Activated CD4-positive, alpha-beta T cell treated with anti-CD3 and anti-CD28 coated beads, Interleukin-2, amount 50 U/mL, for 1 hour (primary cell): ENCODE measurements at places on chromosomes 12 and 14.

DNA sequence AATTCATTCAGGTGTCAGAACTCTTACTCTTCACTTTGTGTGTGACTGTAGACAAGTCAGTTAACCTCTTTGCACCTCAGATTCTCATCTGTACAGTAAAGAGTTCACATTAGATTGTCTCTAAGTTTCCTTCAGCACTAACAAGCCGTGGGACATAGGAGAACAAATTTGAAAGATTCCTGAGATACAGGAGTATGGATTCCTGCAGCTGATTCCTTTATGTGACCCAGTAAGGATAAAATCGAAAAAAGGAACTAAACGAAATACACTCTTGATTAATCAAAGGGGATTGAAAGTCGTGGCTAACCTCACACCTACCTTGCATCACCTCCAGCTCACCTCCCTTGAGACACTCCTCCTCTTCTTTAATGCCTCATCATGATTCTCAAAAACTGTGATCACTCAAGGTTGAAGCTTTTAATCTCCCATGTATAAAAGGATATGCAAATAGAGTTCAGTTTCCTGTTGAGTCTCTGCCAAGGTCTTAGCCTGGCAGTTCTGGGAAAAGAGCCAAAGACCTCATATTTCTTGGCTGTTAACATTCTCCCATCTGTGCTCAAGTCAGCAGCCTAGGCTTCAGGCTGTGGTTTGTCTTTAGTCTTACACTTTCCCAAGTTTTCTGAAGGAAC is 156.6 kb downstream of the DAD1 start:
- DNase-seq = no peak

- DNase-seq = no peak
These were observed 50.7 kb downstream of the CRADD start for GRCh38 chr12:93727911-93728310.

GRCh38 chr12:3535431-3535841 is 44.4 kb downstream of the PRMT8 start:
- no peak for DNase-seq

- no peak for DNase-seq
These were observed 44.2 kb downstream of the SOCS2 start for GRCh38 chr12:93616584-93617101.

- no peak for DNase-seq
These were observed 5.9 kb downstream of the ADGRD1 start for GRCh38 chr12:130959632-130960031.

- no peak for DNase-seq
These were observed 358.7 kb downstream of the RAD51B start for GRCh38 chr14:68178282-68178681.

GRCh38 chr14:54600717-54601109 is 33.8 kb downstream of the SAMD4A start:
- DNase-seq = no peak

- DNase-seq = no peak
These were observed at the start of gene COL2A1 for GRCh38 chr12:48004053-48004941. Gene COL2A1 (minus strand): TSS chr12:48004476. CDS start chr12:48004321, 155 bp downstream.

DNA sequence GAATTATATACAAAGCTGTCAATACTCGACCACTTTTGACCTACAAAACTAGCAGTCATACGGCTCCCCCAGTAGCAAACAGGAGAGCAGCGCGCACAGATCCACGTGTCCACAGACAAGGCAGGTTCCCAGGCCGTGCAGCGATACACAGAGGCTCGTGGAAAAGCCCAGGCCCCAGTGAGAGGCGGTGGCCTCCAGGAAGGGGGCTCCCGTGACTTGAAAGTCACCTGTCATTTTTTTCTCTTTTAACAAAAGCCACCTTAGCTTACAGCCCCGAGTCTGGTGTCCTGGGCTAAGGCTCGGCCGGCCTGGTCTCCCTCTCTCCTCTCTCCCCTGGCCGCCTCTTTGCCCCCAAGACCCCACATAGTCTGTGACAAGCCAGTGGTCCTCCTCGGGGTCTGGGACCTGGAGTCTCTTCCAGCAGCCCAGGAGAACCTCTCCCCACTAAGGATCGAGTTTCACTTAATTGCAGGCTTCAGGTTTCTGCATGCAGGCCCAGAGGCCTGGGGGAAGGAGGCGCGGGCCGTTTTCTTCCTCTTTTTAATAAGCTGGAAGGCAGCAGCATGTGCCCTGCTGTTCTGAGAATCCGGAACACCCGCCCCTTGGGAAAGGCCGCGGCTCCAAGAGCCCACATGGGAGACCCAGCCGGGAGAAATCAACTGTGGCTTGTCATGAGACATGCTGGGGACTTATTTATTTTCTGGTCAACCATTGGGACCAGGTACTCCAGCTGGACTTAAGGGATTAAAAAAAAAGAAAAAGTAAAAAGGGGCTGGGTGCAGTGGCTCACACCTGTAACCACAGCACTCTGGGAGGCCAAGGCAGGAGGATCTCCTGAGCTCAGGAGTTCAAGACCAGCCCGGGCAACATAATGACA is 15.9 kb downstream of the NCOR2 start:
- DNase-seq = no peak

DNA sequence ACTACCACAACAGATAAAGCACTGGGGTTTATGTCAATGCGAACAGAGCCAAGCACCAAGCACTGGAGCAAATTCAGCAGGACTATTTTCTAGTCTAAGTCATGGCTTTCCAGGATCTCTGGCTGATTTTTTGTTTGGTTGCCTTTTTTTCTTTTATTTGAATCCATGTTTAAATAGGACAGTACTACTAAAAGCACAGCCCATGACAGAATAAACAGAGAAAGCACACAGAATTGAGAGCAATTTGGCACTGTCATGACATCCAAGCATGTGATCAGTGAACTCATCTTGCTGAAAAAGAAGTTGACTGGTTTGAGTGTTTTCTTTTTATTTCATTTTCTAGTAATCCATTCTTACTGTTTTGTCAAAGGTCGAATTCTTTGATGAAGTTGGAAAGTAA is 23.1 kb upstream of the RERG start:
- DNase-seq = no peak

- no peak for DNase-seq
These were observed 55.4 kb downstream of the ARL6IP4 start for GRCh38 chr12:123035841-123036240.

- DNase-seq = no peak
These were observed 29.4 kb upstream of the PPP2R5C start for GRCh38 chr14:101732118-101732517.

- no peak for DNase-seq
These were observed 181.6 kb upstream of the LMNTD1 start for GRCh38 chr12:25734529-25735180.

DNA sequence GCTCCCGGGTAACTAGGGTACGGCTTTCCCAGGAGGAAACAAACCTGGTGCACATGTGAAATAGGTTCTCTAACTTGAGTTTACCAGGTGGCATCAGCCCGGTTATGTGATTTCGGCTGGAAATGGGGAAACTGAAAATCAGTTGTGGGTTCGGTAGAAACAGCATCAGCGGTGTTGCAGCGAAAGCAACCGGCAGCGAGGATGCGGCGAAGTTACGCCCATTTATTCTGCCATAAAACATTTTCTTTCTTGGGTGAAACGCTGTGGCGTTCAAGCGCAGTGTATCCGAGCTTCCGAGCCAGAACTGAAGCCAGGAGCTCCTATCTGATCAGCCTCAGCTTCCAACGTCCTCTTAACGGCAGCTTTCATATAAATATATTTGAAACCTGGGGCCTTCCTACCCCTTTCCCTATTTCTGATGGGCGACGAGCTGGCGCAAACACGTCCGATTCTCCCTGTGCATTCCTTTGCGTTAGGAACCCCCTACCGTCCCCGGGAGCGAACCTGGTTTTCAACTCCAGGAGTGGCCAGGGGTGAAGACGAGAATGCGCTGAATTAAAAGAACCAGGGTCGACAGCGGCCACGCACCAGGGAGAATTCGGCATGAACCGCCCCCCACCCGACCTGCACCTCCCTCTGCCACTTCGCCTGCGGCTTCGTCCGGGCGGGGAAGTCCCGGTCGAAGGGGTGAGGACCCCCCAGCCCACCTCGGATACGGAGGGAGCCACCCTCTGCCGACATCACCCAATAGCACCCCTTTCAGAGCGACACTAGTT is 1.6 kb downstream of the DPF3 start:
- DNase-seq = peak; percentile 15

- DNase-seq = no peak
These were observed 113.5 kb upstream of the VASH1 start for GRCh38 chr14:76647697-76648298.

- no peak for DNase-seq
These were observed 37.6 kb downstream of the SPTB start for GRCh38 chr14:64841772-64842750.

DNA sequence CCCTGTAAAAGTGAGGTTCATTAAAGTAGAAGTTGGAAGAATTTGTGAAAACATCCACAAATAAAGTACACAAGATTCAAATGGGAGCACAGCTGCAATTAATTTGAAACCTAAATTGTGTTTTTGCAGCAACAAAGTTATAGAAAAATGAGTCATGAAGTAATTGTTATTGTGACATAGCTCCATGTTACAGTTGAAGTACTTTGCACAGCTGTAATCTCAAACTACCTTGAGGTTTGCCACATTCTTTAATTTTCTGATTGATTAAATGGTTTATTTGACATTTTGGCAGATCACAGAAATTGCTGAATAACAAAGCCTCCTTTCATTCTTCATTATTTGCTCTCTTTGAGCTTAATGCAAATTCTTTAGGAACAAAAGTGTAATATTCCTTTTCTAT is 111.3 kb downstream of the RMST start:
- no peak for DNase-seq

DNA sequence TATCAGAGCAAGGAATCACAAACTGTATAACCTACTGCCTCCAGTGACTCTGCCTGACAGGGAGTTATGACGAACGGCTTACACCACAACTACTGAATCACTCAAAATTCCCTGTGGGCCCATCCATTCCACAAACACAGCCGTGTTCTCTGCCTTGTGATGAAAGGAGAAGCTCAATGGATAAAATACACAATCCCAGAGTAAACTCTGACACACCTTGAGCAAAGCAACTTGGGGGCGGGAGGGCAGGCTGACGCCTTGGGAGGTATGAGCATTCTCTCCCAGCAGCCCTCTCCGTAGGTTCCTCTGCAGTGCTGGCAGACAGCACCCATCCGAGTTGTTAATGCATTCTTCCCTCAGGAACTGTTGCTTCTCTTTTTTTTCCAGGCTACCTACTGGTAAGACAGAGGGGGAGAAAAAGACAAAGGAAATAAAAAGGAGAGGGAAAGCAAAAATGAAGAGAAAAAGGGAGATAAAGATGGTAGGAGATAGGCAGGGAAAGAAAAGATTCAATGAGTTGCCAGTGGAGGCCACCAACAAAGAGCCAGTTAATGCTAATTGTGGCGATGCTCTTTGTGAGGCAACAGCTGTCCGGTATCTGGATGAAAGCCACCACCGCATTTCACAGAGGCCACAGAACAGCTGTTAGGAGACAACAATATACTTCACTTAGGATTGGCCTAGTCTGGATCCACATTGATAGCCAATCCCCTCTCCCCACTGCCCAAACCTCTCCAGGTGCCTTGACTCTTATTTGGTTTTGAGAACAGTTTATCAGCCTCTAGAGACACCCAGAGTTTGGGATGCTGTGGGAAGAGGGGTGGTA is 4.7 kb upstream of the DIO2 start:
- DNase-seq = no peak

DNA sequence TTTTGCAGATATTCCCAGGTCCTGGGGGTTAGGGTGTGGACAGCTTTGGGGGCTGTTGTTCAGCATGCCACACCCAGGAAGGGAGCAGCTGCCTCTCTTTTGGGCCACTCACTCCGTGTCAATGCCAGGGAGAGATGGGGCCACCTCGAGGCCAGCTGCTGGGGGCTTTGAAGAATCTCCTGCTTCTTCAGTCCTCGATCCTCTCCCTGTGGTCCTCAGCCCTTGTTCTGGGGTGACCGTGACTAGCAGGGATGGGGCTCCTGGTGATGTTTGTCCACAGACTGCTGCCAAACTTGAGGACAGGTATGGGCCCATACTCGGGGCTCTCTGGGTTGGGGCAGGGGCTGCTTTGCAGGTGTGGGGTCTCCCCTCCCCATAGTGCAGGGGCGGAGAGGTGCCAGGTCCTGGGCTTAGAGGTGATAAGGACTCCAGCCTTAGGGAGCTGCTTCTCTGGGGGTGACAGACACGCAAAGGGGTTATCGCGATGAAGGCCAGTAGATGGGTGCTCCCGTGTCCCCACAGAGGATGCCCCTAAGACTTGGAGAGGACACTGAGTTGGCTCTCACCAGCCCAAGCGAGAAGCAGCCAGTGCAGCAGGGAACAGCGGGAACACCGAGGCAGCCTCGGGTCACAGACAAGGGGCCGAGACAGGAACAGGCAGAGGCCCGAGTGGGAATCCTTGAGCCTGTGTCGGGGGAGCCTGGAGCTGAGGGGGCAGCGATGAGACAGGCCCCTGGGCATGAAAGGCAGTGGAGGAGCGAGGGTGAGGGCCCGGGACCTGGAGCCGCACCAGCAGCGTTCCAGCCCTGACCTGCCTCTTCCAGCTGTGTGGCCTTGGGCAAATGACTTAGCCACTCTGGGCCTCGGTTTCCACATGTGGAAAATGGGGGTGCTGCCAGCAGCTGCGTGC is 11.1 kb downstream of the RFLNA start:
- DNase-seq = no peak

- DNase-seq = no peak
These were observed 55.0 kb upstream of the NELL2 start for GRCh38 chr12:44930972-44931600.

DNA sequence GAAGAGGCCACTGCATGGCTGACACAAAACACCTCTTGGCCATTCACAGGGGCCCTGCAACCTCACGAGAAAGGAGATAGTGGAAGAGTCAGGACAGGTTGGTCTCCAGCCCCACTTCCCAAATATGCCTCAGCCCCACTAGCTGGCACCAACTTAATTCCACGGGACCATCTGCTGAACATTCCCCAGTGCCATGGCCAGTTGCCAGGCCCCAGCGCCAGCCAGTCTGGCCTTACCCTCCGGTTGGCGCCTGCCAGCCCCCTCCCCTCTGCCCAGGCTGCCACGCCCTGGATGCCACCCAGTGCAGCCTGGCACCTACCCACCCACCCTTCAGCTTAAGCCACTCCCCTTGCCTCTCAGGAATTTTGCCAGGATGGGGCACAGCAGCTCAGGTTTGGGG is 21.2 kb upstream of the HSPB8 start:
- DNase-seq = no peak

DNA sequence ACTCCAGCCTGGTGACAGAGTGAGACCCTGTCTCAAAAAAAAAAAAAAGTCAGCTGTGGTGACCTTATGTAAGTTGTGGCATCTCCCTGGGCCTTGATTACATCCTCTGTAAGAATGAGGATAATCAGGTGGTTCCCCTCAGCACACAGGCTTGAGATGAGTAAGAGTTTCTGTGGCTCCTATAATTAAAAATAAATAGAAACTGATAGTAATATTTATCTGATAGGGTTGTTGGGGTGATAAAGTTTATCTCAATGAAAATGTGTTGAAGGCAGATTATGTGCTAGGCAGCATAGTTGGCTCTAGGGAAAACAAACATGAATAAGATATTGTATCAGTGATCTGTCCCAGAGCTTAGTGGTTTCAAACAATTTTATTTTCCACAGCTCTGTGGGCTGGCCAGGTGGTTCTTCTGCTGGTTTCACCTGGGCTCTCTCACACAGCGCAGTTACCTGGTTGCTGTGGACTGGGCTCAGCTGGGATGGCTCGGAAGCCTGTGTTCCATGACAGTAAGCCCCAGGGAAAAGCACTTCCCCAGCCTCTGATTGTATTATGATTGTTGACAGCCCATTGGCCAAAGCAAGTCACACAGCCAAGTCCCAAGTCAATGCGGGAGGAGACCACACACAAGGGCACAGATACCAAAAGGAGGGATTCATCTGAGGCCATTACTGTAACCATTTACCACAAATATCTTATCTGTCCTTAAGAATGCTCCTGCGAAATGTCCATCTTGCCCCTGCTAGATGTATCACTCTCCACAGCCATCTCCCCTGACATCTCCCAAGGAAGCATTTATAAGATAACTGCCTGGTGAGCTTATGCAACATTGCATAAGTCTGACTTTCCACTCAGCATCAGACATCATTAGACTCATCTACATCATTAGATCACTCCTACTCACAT is 151.7 kb downstream of the NUAK1 start:
- no peak for DNase-seq
